Mucosa of gallbladder (tissue), 1 donor: ENCODE measurements at places on chromosomes 4 and X.
A peak's percentile ranks its signal among the peaks of the same experiment; 100 is the strongest.

DNA sequence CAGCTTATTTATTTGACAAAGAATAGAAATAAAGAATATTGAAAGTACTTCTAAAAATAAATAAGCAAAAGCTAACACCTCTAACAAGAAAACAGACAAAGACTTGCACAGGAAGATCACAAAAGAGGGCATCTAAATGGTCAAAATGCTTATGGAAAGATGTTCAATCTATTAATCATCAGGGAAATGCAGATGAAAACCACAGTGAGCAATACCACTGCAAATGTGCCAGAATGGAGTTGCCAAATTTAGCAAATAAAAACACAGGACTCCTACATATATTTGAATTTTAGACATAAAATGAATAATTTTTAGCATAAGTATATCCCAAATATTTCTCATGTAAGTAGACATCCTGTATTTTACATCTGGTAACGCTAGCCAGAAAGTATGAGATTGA is 56.1 kb upstream of the HPGD start:
- DNase-seq = no peak

DNA sequence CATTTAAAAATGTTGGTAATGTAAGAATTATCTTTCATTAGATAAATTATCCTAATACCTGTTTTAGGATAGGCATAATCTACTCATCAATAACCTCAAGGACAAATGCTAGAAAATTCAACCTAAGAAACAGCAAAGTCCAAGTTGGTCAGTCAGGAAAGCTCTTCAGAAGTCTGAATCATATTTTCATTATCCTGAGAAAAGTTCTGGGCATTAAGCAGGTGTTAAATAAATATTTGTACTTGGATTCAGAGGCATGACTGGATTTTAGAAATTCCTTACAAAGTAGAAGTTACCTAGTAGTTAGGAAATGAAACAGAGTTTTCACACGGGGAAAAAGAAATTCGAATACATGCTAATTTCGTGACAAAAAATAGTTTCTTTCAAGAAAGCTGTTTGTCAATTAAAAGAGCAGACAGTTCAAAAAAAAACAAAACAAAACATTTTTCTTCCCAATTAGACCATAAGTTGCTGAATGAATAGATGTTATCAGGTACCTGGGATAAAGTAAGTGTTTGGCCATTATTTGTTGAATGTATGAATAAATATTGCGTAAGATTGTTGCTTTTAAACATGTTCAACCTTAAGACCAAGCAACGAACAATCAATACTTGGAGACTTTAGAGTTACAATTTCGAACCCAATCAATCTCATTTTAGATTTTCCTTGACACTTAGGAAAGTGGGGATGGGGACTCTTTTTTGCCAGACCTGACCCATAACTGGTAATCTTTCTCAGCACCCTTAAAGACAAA is 48.5 kb downstream of the MAD2L1 start:
- no peak for DNase-seq

DNA sequence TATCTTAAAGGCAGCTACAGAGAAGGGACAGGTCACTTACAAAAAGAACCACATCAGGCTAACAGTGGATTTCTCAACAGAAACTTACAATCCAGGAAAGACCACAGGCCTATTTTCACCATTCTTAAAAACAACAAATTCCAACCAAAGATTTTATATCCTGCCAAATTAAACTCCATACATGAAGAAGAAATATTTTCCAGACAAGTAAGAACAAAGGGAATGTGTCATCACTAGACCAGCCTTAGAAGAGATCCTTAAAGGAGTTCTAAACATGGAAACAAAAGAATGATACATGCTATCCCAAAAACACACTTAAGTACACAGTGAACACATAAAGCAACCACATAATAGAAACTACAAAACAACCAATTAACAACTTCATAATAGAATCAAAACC is 105.6 kb downstream of the ANXA10 start:
- DNase-seq = no peak

DNA sequence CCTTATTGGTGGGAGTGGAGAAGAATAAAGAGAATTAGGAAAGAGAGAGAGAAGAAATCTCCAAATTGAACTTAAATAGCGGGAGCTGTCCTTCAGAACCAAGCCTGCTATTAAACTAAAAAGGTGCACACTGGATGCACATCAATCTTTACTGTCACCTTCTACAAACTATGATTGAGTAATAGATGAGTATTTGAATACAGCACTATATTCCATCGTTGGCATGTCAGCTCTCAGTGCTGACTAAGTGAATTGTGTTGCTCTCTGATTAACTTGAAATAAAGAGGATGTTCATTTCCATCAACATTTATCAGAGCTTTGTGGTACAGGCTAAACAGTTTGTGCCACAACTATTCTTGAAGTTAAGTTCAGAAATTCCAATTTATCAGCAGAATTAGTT is 143.7 kb upstream of the PABPC4L start:
- DNase-seq = no peak

GRCh38 chrX:40090050-40090804 is 7.5 kb downstream of the BCOR start:
- peak; percentile 16 for DNase-seq

DNA sequence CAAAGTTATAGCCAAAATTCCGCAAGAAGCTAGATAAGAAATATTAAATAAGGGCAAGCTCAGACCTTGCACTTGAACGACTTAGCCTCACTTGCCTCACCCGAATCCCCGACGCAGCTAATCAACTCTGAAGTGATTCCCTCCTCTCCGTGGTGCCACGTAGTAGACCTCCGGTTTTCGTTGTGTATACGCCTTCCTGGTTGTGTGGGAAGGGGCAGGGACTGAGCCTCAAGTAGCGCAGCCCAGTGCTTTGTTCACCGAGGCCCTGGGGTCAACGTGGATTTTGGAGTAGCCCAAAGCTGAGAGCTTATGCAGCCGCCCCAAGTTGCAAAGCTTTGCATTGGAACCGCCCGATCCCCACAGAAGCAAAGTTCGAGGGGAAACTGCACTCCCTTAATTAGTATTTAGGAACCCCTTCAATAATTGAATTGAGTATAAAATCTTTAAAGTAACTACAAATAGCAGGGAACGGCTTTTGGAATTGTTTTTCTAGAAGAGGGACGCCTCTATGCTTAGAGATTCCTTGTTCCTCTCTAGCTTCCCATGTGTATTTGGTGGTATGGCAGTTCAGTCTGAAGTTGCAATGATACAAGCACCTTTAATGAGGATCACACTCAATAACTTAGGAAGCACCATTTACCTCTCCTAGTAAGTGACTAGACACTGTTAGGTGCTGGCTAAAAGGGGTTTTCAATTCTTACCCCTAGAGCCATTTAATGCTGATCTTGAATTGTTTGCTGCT is 55.7 kb downstream of the LINC00632 start:
- no peak for DNase-seq

DNA sequence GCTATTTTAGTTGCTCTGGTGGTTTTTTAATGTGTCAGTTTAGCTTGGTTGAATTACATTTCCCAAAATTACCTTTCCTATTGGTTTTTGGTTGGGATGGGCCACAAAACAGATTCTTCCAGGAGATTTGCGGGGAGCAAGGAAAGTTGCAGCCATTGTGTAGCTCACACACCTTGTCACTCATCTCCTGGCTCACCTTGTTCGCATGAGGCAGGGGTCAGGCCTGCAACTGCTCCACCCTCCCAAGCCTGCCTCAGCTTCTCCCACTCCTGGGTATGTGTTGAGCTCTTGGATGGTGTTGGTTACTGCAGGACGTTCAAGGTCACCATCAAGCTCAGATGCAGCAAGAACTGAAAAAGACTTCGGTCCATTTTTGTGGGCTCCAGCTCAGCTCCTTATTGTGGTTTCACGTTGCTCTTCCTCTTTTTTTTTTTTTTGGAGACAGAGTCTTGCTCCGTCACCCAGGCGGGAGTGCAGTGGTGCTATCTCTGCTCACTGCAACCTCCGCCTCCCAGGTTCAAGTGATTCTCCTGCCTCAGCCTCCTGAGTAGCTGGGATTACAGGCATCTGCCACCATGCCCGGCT is 95.6 kb upstream of the METTL14 start:
- DNase-seq = no peak

- no peak for DNase-seq
These were observed 24.0 kb downstream of the SMIM14 start for GRCh38 chr4:39614487-39615162.

DNA sequence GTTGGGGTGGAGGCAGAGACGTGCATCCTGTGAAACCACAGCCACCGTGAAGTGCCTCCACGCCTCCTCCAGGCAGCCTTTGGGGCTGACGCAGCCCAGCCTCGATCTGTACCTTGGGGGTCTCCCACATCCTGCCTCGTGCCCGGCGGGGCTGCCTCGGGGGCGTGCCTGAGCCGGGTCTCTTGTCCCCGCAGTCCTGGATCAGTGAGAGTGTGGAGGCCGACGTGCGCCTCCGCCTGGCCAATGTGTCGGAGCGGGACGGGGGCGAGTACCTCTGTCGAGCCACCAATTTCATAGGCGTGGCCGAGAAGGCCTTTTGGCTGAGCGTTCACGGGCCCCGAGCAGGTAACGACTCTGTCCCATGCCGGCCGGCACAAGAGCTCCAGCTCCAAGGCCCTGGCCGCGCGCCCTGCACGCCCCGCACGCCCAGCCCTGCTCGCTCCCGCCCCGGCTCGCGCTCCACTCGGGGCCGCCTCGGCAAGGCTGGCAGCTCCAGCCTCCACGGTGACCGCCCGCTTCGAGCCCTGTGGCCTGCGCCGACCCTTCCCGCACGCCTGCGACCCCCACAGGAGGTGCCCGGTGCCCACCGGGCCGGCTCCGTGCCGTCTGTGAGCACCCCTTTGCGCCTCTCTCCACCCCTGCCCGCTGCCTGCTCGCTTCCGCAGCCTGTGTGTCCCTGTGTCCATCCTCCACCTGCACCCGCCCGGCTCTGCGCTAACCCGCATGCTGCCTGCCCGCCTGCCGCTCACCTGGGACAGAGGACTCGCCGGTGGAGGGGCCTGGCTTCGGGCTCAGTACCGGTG is 9.8 kb downstream of the FGFR3 start:
- no peak for DNase-seq

DNA sequence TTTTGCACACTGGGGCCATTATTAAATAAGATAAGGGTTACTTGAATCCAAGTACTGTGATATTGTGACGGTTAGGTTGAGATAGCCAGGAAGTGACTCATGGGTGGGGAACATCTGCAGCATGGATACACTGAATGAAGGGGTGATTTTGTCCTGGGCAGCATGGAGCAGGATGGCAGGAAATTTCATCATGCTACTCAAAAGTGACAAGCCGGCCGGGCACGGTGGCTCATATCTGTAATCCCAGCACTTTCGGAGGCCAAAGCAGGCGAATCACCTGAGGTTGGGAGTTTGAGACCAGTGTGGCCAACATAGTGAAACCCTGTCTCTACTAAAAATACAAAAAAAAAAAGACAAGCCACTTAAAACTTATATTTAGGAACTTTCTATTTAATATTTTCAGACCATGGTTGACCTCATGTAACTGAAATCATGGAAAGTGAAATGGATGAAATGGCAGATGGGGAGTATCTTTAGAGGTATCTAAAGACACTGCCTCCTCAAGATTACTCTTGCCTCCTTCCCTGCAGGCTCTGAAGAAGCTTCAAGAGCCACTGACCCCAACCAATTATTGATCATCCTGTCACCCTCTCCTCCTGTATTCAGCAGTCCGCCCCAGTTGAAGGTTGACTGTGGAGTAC is 3.9 kb upstream of the TRIM60 start:
- DNase-seq = no peak

GRCh38 chr4:142719854-142720541 is 126.1 kb downstream of the INPP4B start:
- no peak for DNase-seq

DNA sequence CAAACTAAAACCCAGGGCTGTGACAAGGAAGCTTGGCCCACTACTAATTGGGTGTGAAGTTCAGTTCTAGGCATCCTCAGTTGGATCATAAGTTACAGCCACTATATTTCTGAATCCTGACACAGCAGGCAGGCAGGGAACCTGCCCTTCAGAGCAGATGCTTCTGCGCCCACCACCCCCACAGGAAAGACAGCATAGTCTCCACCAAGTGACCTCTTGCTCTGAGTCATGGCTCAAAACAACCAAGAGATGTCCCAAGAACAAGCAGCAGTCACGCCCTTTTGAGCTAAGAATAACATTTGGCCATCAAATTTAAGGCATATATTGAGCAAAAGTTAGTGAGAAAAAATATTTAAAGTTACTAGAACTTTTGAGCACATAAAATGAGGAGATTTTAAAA is 170.7 kb upstream of the SMARCAD1 start:
- DNase-seq = no peak

GRCh38 chr4:120227554-120227953 is 160.9 kb upstream of the MAD2L1 start:
- no peak for DNase-seq

- no peak for DNase-seq
These were observed 62.4 kb downstream of the ZNF182 start for GRCh38 chrX:47941423-47941822.

GRCh38 chrX:53239474-53239873 is 14.5 kb upstream of the KDM5C start:
- no peak for DNase-seq

DNA sequence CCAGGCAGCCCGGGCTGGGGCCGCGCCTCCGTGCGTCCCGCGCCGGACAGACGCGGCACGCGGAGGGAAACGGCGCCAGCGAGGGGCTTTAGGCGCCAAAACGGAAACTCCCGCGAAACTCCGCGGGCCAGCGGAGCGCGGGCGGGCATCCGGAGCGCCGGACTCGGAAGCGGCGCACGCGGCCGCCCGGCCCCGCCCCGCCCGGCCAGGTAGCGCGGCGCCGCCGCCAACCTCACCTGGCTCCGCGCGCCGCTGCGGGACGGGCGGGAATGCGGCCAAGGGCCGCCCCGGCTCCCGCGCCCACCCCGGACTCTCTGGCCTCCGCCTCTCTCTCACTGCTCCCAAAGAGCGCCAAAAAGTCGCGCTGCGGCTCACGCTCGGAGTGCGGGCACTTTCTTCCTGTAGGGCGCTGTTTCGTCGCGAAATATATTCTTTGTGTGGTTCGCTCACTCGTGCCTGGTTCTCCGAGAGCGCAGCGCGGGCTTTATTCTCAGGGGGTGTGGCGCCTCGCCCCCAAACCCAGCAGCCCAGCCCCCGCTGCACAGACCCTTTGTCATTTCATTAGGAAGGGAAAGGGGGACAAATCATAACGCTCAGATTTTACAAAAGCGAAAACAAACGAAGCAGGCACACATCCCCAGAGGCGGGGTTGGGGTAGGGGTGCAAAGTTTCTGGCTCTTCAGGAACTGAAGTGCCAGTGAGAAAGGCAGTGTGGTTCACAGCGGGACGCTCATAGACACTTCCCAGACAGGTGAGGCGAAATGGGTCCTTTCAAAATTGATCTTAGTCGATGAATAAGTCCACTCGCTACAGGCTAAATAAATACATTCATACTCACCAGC is 961 bp upstream of the MBNL3 start:
- peak; percentile 16 for DNase-seq

- no peak for DNase-seq
These were observed 24.0 kb downstream of the CDKN2AIP start for GRCh38 chr4:183468210-183469095.
